NCI-H2081 treated with DMSO at 0.1 percent for 48 hours (cell line): ENCODE measurements at places on chromosomes 7 and 10.

DNA sequence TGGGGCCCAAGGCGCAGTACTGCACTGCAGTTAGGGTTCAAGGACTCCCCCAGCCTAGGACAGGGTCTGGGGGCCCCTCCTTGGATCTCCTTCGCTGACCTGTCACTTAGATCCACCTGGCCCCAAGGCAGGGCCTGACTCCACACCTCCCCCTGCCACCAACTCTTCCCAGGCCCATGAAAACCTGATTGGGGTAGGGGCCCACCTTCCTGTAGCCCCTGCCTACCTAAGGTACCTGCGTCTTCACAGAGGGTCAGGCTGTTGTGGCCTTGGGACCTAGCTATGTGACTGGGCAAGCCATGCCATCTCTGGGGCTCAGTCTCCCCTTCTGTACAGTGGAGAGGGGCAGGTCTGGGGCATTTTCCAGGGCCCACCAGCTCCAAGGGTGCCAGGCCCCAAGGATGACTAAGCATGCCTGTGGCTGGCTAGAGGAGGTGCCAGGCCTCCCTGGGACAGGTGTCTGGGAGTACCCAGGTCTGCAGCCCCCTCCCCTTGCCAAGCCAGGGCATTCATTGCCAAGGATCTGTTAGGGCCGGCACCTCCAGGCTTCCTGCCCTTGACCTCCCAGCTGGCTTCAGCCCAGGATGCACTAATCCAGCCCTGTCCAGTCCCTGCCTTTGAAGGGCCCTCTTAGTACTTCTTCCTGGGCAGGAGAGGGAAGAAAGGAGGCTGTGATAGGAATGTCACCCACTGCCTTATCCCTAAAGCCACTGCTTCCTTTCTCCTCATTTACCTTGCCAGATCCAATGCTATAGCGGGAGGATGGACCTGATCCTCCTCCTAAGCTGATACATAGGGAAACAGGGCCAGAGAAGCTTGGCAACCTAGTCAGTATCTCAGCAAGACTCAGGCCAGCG lies 1.3 kb downstream of the LIMK1 start:
- DNase-seq: no peak

GRCh38 chr10:63712717-63713115 lies 191.5 kb downstream of the REEP3 start:
- no peak for DNase-seq

GRCh38 chr7:152588350-152588749 lies 87.6 kb downstream of the XRCC2 start:
- DNase-seq: no peak

- no peak for DNase-seq
Measured at GRCh38 chr10:32271617-32272016, 75.3 kb downstream of the EPC1 start.

- no peak for DNase-seq
Measured at GRCh38 chr7:102828286-102828685, 79.5 kb downstream of the FAM185A start.

DNA sequence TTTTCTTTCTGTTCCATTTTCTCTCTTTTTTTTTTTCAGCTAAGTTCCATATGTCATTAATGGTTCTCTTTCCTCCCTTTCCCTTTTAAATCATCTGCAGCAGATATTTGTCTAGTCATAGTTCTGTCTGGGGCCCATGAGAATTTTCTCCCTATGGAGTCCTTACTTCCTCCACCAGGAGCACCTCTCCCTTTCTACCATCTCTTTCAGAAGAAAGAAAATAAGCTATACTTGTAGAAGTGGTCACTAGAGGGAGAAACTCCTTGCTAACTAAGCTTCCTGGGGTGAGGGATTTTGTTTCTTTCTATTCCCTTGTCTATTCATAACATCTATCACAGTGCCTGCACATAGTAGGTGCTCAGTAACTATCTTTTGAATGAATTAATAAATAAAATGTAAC lies 230.2 kb upstream of the HPS1 start:
- no peak for DNase-seq

DNA sequence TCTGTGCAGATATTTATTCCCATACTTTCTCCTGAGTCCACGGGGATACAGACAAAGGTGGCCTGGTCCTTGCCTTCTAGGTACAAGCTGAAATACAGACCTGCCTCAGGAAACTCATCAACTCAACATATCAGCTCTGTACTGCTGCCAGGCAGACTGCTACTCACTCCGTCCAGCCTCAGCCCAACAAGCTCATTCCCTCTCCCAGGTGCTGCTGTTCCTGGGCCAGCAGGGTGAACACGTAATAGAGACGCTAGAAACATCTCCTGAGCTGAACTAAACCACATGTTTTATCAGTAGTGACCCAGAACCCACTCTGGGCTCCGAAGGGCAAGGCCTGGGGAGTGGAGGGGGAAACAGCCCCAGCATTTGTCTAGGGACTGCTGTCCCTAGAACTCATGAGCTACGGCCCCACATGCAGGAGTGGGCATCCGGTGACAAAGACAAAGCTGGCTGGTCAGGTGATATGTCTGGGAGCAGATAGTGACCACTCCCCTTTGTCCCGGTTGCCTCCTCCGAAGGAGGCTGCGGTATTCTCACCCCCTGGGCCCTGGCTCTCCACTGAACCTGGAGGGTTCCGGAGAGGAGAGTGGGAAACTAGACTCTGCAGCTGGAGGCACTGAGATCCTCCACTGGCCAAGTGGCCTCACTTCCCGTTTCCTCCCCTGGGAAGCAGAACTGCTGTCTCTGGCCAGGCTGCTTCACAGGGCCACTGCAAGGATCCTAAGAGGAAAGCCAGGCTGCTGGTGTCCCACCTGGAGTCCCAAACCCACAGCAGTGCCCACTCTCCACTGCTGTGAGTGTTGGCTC lies 116.1 kb downstream of the FAM53B start:
- DNase-seq: no peak

DNA sequence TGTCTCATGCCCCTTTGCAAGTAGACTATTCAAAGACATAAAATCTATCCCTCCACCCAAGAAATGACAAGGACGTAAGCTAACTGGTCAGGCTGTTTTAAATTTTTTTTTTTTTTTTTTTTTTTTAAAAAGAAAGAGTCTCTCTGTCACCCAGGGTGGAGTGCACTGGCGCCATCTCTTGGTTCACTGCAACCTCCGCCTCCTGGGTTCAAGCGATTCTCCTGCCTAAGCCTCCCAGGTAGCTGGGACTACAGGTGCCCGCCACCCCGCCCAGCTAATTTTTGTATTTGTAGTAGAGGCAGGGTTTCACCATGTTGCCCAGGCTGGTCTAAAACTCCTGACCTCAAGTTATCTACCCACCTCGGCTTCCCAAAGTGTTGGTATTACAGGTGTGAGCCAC lies 11.2 kb downstream of the TRA2A start:
- no peak for DNase-seq

DNA sequence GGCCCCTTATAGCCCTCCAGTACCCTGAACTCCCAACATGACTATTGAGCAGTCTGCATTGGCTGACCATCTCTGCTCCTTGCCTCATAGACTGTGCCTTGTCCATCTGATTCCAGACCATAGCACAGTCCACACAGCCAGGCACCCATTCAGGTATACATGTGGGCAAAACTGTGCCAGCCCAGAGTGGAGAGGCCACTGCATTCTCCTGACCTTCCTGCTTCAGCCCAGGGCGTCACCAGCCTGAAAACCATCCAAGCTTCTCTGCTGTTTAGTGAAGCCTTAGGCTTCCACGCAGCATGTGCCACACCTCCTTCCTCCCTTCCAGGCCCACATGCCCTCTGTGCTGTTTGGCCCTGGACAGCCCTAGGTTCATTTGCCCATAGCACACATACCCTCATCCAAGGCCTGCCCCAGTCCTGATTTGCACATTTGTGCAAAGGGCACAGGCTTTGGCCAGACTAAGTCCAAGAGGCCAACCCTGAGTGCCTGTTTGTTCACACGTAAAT lies 10.5 kb downstream of the DDX56 start:
- DNase-seq: no peak

DNA sequence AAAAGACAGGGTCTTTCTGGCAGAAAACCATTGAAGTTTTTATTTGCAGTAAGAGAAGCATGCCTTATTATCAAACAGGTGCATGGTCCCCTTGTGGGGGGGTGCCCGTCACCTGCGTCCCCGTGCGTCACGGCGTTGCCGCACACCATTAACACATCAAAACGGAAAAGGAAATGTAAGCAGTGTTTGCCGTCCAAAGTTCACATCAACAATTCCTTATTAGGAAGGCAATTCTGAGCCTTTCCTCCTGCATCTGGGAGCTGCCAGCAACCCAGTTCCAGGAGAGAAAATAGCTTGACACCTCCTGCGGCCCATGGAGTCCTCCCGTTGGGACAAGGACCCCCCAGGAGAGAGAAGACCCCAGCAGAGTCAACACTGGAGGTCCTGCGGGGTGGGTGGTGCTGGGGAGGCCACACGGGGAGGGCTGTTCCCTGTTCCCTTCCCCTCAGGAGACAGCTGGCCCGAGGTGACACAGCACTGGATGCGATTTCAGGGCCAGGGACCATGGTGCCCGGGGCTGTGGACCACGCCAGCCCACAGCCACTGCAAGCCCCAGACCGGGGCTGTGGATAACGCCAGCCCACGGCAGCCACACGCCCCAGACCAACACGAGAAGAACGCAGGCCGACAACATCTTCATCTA lies 39.5 kb downstream of the DIP2C start:
- peak; percentile 55 for DNase-seq

- DNase-seq: no peak
Measured at GRCh38 chr10:44437840-44438511, 53.1 kb upstream of the CXCL12 start.

DNA sequence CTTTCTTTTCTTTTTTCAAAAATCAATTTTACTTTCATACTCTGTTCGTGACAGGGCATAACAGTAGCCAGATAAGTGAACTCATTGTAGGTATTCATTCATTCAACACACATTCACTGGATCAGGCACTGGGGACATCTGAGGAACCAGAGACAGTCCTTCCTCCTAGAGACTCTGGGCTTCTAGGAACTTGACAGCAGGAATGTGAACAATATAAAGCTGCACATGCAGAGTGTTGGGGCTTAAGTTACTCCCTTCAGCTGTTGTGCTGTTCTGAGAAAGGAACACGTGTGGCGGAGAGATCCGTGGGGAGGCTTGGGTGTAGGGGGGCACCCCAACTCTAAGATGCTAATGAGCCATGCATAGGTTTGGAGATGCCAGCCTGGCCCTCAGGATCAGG lies 120.4 kb downstream of the PKD1L1 start:
- no peak for DNase-seq

DNA sequence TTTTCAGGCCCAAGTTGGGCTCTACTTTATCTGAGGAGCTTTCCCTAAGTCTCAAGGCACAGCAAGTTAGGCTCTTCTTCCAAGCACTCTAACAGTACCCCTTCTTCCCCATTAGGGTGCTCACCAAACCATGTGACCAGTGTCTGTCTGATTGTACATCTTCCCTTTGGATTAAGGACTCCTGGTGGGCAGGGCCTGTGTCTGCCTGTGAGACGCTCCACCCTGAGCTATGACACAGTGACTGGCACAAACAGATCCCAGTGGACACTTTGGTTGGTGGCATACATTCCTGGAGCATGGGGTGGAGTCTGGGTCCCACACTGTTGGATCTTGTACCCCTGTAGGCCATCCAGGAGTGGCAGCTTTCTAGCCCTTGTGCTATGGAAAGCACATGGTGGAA lies 23.8 kb downstream of the PLPP4 start:
- no peak for DNase-seq

- DNase-seq: no peak
Measured at GRCh38 chr10:30510932-30511700, 77.1 kb downstream of the MAP3K8 start.

- no peak for DNase-seq
Measured at GRCh38 chr7:74097937-74098614, 14.5 kb downstream of the LIMK1 start.

- DNase-seq: no peak
Measured at GRCh38 chr7:140042386-140042670, 20.4 kb downstream of the PARP12 start.

GRCh38 chr10:481628-482027 lies 207.8 kb downstream of the DIP2C start:
- DNase-seq: no peak

GRCh38 chr10:77604063-77604462 lies 33.5 kb downstream of the KCNMA1 start:
- DNase-seq: no peak

DNA sequence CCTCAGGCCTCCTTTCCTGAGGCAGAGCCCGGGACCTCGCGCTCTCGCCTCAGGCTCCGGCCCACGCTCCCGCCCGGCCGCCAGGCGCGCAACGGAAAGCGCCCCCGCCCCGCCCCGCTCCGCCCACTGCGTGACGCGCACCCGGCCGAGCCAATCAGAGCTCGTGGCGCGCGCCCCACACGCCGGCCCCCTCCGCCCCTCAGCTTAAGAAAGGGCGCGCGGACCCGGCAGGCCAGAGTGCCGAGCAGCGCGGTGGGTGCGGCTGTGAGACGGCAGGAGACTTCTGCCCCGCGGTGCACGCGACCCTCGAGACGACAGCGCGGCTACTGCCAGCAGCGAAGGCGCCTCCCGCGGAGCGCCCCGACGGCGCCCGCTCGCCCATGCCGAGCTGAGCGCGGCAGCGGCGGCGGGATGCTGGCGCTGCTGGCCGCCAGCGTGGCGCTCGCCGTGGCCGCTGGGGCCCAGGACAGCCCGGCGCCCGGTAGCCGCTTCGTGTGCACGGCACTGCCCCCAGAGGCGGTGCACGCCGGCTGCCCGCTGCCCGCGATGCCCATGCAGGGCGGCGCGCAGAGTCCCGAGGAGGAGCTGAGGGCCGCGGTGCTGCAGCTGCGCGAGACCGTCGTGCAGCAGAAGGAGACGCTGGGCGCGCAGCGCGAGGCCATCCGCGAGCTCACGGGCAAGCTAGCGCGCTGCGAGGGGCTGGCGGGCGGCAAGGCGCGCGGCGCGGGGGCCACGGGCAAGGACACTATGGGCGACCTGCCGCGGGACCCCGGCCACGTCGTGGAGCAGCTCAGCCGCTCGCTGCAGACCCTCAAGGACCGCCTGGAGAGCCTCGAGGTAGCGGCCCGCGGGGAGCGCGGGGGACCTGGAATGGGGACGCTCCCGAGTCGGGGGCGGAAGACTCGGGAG lies at the start of gene NPTX2:
NPTX2 (plus strand) TSS at position 235 of the 909 bp plus-strand sequence; CDS start at position 412, 177 bp downstream.
- no peak for DNase-seq

DNA sequence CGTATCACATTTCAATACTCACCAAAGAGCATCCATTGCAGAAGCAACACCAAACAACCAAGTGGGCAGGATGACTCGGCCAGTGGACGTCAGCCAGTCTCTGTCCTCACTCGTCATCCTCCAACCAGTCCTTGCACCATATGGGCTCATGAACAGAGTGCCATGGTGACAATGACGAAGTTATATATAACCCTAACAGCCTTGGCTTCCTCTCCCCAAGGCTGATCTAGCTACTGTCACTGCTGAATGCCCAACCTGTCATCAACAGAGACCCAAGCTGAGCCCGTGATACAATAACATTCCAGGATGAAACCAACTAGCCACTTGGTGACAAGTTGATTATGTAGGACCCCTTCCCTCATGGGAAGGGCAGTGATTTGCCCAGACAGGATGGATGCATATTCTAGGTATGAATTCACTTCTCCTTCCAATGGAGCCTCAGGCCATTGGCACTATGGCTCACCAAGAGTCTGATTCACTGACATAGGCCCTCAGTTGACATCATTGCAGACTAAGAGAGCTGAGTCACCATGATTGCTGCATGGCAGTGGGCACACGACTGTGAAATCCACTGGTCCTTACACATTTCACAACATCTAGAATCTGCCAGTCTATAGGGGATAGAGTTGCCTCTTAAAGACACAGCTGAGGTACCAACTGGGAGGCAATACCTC lies 26.3 kb upstream of the PPIF start:
- DNase-seq: no peak
